Uterus (tissue), 4 donors: ENCODE measurements at places on chromosomes 4 and X. TPM values are rescaled to one million over a fixed set of nuclear protein-coding genes. Genes with fewer than 3 reads are reported as not detected.

TBX22 gene
- not detected for total RNA-seq

MGAT4D gene
- total RNA-seq = not detected

KIF4A gene
- total RNA-seq = under 0.01 TPM

SPON2 gene
- 135 TPM for total RNA-seq

PASD1 gene
- total RNA-seq = not detected
